ENCODE measurements at places on chromosomes 12 and 14.

GRCh38 chr14:98926146-98926545, 345.9 kb downstream of the BCL11B start:
- no peak for DNase-seq

DNA sequence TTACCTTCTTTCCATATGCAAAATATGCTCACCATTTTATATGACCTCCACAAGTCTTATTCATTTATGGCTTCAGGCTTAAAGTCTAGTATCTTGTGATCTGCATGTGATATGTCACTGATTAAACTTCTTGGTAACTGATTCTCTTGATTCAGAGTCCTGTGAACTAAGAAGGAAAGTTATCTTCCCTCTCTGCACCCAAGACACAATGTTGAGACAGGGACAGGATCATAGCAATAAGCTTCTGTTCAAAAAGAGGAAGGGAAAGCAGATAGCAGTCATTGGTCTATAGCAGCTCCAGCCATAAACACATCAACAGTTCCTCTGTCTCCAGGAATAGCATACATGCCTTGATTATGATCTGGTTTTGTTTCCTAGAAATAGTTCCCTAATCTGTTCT, 103.1 kb downstream of the UNC79 start:
- no peak for DNase-seq

DNA sequence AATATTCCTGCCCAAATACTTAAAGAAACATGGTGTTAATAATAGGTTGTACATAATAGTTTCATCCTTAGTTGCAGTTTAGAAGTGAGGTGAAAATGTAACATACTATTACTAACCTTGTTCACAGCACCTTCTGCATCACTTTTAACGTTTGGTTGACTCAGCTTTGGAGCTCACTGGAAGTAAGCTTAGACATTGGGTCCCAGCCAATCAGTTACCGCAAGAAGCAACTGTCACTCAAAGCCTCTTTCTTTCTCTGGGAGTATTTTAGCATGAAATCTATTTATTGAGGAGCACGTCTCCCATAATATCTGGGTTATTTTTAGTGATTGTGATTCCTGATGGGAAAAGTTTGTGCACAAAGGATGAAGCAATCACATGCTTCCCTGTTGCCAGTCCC, 472.6 kb downstream of the SNAPC1 start:
- no peak for DNase-seq

DNA sequence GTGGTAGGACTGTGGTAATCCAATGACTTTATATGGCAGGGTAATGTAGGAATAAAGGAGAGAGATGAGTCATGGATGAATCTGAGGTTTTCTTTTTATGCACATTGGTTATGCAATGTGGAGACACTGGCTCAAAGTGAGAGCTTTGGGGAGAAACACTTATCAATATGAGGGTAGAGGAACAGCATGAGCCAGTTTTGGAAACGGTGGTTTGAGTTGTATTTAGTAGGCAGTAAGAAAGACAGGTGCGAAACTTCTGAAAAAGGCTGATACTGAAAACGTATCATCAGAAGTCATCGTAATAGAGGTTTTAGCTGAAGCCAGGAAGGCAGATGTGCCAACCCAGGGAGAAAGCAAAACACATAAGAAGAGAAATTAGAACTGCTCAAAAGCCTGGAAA, 854.8 kb upstream of the SEL1L start:
- no peak for DNase-seq

DNA sequence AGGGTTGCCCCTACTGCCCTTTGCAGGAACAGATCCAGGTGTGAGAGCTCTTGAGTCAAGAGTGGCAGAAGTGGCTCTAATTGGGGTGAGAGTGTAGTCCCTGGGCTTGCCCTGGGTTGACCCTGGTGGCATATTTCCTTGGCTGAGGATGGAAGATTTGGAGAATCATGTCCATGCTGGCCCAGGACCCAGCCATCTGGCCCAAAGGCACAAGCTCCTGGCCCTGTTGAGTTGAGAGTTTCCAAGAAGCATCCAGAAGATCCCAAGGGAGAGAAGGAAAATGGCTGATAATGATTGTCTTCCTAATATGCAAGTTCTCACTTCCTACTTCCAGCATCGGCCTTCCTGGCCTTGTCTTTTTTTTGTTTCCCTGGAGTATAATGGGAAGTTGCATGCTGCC, 55.5 kb upstream of the SRSF5 start:
- DNase-seq = no peak

GRCh38 chr12:75705749-75706711, 194.6 kb upstream of the KRR1 start:
- no peak for DNase-seq

GRCh38 chr14:23517650-23518326, 33.8 kb downstream of the ZFHX2 start:
- DNase-seq = no peak

DNA sequence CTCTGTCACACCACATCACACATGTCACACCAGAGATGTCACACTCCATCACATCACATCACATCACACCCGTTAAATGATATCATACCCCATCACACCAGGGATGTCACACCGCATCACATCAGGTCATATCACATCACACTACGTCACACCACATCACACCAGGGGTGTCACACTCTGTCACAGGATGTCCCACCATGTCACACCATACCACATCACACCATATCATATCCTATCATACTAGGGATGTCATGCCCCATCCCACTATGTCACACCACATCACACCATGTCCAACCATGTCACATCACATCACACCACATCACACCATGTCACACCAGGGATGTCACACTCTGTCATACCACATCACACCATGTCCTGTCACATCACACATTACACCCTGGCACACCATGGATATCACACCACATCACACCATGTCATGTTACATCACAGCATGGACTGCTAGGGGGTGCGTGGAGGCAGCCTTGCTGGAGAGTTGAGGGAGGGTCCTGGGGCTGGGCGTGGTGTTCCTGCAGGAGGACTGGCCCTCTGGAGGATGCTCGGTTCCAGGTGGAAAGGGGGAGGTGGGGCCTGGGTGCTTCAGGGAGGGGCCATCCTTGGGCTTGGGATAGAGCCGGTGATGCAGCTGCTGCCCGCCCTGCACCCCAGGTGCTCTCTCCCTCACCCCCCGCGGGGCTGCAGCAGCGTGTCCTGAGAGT, 134.6 kb downstream of the TMEM121 start:
- DNase-seq = no peak

DNA sequence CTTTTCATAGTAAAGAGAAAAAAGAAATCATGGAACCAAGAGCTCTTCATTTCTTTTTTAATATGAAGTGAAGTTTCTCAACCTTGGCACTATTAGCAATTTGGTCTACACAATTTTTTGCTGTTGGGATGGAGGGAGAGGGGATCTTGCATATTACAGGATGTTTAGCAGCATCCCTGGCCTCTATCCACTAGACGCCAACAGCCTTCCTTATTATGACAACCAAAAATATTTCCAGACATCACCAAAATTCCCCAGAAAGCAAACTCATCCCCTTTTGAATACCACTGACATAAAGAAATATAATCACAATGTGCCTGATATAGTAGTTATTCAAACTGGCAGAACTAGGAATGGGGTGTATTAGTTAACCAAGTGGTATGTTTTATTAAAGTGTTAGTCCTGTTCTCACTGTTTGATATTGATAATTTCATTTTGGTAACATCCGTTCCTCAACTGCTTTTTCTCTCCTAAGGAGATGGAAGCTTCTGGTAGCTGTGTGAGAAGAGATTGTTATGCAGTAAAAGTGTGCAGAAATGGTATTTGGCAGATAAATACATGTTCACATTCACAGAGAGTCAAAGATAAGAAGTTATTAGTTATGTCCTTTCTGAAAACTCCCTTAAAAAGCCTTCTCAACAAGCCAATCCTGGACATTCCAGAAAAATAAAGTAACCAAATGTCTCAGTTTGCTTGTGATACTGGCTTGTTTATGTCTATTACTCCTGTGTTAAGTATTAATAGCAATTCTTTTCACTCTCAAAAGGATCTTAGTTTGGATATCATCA, 699.9 kb downstream of the C12orf50 start:
- DNase-seq = no peak
